ENCODE measurements at places on chromosomes 2 and 18. TPM values are rescaled to one million over a fixed set of nuclear protein-coding genes. Genes with fewer than 3 reads are reported as not detected.

DNA sequence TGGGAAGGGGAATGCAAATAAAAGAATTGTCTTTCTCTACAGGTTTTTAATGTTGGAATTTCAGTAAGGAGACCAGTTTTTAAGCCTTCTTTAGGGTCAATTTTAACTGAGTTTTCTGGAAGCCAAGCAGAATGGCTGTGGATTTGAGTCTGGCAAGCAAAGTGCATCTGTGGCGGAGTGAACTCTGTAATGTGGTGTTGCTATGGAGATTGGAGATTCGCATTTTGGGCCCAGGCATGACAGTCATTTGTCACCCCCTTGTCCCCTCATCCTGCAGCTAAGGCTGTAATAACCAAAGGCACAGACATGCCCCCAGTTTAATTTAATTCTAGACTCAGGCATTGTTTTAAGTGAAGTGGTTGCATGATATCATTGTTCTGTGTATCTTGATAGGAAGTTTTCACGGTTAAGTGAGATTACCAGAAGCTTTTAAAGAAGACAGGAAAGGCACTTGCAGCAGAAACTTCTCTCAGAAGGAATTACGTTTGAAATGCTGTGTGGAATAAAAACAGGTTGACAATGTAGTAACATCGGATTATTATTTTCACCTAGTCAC, 30.6 kb downstream of the ARMC9 start:
- no peak for DNase-seq

DNA sequence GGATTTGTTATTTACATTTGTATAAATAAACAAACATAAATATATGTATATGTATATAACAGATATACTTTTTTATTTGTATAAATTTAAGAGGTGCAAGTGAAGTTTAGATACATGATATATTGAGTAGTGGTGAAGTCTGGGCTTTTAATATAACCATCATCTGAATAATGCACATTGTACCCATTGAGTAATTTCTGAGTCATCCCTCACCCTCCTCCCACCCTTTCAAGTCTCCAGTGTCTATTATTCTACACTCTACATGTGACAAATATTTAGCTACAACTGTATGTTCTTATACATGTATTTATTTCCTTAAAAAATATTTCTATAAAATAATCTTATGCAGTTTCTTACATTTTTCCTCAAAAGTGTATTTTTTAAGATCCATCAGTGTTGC, 358.7 kb upstream of the TFPI start:
- no peak for DNase-seq

GRCh38 chr2:24893934-24894333, 26.1 kb downstream of the ADCY3 start:
- no peak for DNase-seq

GRCh38 chr2:55649211-55649610, 31.8 kb upstream of the PPP4R3B start:
- no peak for DNase-seq

DNA sequence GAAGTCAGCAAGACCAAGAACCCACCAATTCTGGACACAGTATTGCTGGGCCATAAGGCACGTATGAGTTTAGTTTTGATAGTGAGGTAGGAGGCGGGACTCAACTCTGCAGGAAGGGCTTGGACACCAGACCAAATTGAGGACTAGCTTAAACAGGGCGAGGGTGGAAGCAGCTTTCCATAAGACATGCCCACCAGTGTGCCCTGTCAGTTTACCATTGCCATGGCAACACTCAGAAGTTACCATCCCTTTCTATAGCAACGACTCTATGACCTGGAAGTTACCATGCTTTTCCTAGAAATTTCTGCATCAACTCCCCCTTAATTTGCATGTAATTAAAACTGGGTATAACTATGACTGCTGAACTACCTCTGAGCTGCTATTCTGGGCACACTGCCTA, 2.8 kb downstream of the M1AP start:
- DNase-seq: no peak

- DNase-seq: no peak
Measured at GRCh38 chr2:33126552-33126951, 179.8 kb downstream of the LTBP1 start.

The UGT1A5 gene
- total RNA-seq: not detected

The C1D gene
- total RNA-seq: not detected

The ERMN gene
- total RNA-seq: not detected

DNA sequence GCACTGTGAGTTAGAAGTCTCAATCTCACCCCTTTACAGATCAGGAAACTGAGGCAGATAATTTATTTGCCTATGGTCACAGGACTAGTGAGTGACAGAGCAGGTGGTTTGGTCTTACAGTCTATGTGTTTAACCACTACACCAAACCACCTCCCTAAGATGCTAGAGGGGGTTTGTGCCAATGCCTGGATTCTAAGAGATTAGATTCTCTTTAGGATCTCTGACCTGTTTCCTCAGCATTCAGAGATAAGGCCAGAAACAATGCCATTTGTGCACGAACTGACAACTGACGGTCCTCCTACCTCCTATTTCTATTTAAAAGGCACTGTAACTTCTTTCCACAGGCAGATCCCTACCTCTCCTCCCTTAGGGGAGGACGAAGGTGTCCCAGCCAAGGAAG, 2.3 kb upstream of the SLC20A1 start:
- no peak for DNase-seq

DNA sequence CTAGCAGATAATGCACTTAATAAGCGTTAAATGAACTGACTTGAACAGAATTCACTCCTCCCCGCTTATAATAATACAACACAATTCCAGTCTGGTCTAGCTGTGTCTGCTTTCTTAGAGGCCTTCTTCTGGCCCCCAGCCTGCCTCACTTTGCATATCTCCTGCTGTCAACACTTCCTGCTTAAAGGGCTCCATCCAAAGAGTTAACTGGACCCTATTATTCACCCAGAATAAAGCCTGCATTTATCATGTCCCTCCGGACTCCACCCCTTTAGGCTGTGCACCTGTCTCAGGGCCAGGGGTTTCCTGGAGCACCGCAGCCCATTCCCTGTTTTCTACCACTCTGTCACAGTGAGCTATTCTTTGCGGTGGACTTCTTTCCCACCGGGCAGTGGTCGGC, 292.8 kb upstream of the FBXO11 start:
- DNase-seq: no peak

The ASPRV1 gene
- total RNA-seq: 4.3 TPM

GRCh38 chr2:188969236-188969635, 4.9 kb upstream of the COL3A1 start:
- no peak for DNase-seq

DNA sequence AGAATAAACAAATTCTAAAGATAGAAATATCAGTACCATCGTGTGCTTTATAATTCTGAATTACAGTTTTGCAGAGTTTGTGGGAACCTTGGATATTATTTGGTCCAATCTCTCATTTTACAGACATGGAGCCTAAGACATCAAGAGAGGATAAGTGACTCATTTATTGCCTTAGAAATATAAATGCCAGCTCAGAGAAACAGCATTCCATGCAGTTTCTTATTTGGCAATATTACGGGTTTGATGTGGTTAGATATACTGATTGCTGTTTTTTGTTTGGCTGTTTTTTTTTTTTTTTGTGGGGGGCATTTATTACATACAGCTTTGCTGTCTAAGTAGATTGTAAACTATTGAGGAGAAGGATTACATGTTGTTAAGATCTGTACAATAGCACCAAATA, 1241.1 kb upstream of the LRRTM1 start:
- no peak for DNase-seq

The FAM124B gene
- 13.3 TPM for total RNA-seq

- DNase-seq: no peak
Measured at GRCh38 chr2:209565896-209566582, 142.2 kb downstream of the MAP2 start.

DNA sequence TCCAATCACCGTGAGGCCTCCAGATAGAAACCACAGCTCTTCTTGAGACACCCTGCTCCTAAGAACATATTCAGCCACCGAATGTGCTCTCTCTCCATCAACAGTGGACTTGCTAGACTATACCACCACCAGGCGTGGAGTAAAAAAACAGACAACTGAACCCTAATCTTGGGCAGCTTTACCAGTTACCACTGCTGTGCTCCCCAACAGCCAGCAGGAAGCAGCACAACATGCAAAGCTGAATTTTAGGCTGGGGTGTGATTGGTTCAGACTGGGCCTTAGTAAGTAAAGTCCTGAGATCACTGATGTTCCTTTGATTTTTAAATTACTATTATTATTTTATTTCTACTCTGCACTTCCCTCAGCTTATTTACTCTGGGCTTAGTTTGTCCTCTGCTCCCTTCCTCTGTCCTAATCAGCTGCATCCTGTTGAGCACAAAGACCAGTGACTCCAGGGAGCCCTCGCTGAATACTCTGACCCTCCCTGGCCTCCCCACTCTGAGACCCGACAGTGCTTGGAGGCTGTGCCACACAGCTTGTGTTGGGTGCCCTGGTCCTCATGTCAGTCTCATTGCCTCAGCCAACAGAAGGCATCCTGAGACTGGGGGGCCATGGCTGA, 21.9 kb downstream of the MRPL35 start:
- DNase-seq: no peak

- DNase-seq: peak; percentile 52
Measured at GRCh38 chr2:105607920-105608504, 136.7 kb upstream of the NCK2 start.

Data from ascending aorta (tissue), 2 donors.